Progenitor cell of endocrine pancreas (in vitro differentiated cells): ENCODE measurements at places on chromosomes 13 and 19. TPM values are rescaled to one million over a fixed set of nuclear protein-coding genes. Genes with fewer than 3 reads are reported as not detected.

GRCh38 chr19:56692206-56692895 is 20.8 kb upstream of the ZNF835 start:
- H3K27me3 ChIP-seq, result no peaks in the 10 kb centered on the region
- no peaks in the 10 kb centered on the region for H3K4me1 ChIP-seq
- H3K27ac ChIP-seq, result no peak overlapping the region
- H3K36me3 ChIP-seq, result peaks cover 8% of the 10 kb centered on the region
- no peak for DNase-seq

DNA sequence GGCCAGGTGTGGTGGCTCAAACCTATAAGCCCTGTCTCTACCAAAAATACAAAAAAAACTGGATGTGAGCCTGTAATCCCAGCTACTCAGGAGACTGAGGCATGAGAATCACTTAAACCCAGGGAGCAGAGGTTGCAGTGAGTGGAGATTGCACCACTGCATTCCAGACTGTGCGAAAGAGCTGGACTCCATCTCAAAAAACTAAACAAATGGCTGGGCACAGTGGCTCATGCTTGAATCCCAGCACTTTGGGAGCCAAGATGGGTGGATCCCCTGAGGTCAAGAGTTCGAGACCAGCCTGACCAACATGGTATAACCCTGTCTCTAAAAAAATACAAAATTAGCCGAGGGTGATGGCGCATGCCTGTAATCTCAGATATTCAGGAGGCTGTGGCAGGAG is 34.9 kb upstream of the ZNF83 start:
- no peak overlapping the region for H3K4me3 ChIP-seq
- peaks cover 3% of the 10 kb centered on the region for H3K4me1 ChIP-seq
- DNase-seq, result no peak
- H3K27ac ChIP-seq, result no peak overlapping the region
- no peaks in the 10 kb centered on the region for H3K27me3 ChIP-seq

GRCh38 chr13:86992251-86992650 is 678.9 kb upstream of the SLITRK5 start:
- no peak overlapping the region for H3K4me3 ChIP-seq
- no peaks in the 10 kb centered on the region for H3K4me1 ChIP-seq

ASPDH gene
- not detected in 2 replicates for total RNA-seq

THSD1 gene
- total RNA-seq, result 1.7 TPM in 2 replicates
